ENCODE measurements at places on chromosomes 5 and 9.

GRCh38 chr9:122347348-122348287 lies 23.2 kb upstream of the PTGS1 start:
- peak; percentile 43 for DNase-seq

- DNase-seq, result no peak
Measured at GRCh38 chr5:171188016-171188415, 121.0 kb upstream of the TLX3 start.

GRCh38 chr5:52605317-52606313 lies 182.1 kb upstream of the ITGA1 start:
- DNase-seq, result no peak

DNA sequence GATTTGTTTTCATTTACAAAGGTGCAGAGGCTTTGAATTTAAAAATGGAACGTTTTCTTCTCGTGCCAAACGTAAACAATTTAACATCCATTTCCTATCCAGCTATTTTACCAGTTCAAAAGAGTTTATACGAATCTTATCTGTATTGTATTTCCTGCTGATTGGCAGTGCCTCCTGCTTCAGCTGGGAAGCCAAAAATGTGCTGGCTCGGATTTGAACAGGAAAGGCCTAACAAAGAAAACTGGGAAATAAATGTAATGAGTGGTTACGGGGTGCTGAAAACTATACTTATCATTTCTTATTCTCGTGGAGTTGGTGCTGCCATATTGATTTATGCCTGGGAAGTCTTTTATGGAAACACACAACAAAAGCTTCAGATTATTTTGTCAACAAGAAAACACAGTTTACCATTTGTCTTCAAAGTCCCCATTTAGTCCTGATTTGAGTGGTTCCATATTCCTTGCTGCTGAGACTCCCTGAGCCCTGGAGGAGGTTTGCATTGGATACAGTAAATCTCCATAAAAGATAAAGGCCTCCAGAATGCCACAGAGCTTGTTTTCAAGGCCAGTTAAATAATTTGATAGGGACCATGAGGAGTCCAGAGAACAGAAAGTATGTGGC lies 507.4 kb downstream of the RASEF start:
- no peak for DNase-seq

DNA sequence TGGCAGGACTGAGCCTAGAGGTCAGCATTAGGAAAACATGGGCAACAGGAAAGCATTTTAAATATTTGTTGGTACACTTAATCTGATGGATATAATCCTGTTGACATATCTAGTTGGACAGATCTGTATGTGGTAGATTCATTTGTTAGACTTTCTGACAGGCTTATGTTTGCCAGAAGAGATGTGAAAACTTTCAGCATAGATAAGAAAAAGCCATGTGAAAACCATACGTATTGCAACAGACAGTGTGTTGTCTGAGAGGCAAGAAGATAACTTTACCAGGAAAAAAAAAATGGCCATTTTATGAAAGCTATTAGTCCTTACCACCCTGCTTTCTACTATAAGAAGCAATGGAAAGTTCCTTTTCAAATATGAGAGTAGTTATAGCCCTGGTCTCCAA lies 1902.2 kb upstream of the C9orf72 start:
- DNase-seq, result no peak

GRCh38 chr5:15612915-15613635 lies 113.1 kb downstream of the FBXL7 start:
- DNase-seq, result no peak

DNA sequence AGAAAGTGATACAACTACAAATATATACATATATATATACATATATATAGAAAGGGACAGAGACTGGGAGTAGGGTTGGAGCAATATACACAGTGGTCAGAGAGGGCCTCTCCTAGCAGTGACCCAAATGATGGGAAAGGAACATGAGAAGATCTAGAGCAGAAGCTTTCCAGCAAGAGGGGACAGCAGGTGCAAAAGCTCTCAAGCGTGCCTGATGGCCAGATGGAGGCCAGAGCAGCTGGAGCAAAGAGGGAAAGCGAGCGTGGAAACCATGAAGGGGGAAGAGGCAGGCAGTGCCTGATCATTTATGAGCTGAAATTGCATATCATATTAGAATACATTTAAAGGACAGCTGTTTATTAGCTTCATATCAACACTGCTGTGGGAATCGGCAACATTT lies 7.6 kb upstream of the GRPEL2 start:
- peak; percentile 45 for DNase-seq

GRCh38 chr5:100430268-100431195 lies 104.6 kb upstream of the FAM174A start:
- DNase-seq, result no peak

DNA sequence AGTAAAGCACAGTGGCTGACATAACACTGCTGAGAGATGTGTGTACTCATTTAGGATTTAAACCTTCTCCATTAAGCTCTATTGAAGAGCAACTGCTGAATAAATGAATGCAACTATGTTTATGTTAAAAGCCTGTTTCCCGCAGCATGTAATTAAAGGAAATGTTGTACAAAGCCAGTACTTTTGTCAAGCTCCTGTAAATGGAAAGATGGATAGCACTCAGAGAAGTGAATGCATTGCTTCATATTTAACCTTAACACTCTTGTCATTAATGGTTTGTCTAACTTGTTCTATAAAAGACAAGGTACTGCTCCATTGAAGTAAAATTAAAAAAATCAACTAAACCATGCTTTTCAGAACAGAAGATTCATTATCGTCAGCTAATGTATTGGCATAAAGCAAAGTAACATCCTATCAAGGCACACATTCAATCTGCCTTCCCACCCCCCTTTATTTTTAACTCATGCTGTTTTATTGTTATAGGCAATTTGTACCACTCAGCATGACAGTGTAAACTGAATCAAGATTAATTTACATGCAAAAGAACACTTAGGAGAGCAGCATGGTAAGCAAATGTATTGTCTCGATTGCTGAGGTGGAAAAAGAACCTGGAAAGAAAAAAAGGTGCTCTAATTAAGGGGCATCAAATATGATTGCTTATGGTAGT lies 240.9 kb upstream of the TBCA start:
- peak; percentile 68 for DNase-seq

GRCh38 chr9:88184976-88185375 lies 46.7 kb upstream of the SPATA31C2 start:
- no peak for DNase-seq

DNA sequence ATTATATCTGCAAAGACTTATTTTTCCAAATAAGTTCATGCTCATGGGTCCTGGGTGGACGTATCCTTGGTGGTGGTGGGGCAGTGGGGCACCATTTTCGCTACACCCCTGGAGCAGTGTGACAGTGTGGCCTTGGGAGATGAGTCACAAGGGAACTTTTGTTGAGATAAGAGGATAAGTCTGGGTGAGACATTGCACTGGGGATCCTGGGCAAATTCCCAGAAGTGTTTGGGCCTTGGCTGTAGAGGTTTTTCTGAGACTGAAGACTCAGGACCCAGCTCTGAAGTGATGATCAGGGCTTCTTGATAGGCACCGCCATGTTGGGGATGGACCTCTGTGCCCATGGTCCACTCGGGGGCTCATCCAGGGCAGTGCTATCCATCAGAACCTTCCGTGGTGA lies 149.4 kb downstream of the MACROH2A1 start:
- DNase-seq, result no peak

GRCh38 chr9:133895335-133895734 lies 96.8 kb downstream of the VAV2 start:
- no peak for DNase-seq

GRCh38 chr5:77486344-77486962 lies 5.7 kb downstream of the WDR41 start:
- peak; percentile 74 for DNase-seq

GRCh38 chr5:74765201-74765600 lies 1.7 kb downstream of the GFM2 start:
- no peak for DNase-seq

- DNase-seq, result no peak
Measured at GRCh38 chr5:15501091-15501791, 1.3 kb downstream of the FBXL7 start.

DNA sequence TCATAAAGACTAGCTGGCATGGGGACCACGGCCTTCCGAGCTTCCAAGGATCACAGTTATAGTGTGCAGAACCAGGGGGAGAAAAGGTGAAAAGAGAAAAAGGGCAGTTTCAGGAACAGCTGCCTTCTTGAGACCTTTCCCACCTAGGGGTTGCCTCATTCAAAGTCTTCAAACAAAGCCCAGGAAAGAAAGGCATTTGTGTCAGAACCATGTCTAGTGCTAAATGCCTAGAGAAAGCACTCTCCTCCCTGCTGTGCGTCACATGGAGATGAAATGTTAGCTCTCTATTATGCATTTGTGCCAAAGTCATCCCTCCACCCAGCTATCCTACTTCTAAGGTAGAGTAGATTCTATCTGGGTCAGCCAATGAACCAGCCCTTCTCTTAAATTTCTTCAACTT lies 1037.3 kb upstream of the WWC1 start:
- no peak for DNase-seq

GRCh38 chr9:117081641-117082317 lies 333.1 kb downstream of the ASTN2 start:
- DNase-seq, result peak; percentile 46

GRCh38 chr5:143233031-143233430 lies 170.5 kb downstream of the NR3C1 start:
- no peak for DNase-seq

DNA sequence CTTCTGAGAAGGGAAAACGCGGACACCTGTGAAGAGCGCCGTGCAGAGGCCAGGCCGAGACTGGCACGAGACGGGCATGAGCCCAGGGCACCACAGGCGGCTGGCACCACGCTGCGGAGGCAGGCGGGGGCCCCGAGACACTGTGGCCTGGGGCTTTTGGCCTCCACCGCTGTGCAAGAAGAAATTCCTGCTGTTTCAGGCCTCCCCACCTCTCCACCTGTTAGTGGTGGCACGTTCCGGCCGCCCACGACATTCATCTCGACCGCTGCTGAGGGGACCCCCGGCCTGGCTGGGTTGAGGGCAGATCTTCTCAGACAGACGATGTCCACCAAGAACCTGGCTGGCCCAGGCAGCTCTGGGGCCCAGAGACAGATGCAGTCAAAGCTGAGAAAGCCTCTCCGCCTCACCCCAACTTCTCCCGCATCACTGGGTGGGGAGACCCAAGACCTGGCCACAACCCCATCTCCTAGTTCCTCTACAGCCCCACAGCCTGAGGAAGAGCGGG lies 11.5 kb downstream of the NACC2 start:
- DNase-seq, result no peak

DNA sequence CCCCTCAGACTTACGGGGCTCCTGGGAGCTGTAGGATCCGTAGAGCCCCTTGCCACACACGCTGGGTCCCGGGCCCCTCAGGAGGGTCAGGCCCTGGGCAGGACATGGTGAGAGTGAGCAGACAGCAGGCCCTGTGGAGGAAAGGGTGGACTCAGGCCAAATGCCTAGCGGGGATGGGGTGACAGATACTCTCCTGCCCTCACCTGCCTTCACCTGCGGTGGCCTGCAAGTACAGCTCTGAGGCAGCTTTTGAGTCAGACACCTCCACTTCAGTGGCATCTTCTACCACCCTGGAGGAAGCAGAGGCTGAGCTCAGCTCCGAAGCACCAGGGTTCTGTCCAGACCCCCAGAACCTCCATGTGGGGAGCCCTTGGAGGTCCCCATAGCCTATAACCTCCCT lies 26.2 kb downstream of the SLC35A4 start:
- no peak for DNase-seq

All from DMS79 treated with DMSO at 0.1 percent for 48 hours (cell line).